SW480 (cell line): ENCODE measurements at places on chromosomes 5 and 9.

DNA sequence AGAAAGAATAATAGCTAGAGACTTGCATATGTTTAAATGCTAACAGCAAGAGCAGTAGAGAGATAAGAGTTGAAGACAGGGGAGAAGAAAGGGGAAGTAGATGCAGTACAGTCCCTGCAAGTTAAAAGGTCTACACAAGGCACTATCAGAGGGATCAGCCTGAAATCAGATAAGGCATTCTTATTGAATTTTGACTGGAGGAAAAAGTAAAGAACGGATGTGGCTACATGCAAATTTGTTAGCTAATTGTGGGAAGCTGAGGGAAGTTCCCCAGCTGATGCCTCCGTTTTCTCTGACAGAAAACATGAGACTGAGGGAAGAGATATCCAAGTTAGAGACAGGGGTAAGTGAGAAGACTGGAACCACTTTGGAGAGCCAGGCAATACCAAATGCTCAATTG is 12.9 kb upstream of the RHOBTB3 start:
- DNase-seq: no peak

DNA sequence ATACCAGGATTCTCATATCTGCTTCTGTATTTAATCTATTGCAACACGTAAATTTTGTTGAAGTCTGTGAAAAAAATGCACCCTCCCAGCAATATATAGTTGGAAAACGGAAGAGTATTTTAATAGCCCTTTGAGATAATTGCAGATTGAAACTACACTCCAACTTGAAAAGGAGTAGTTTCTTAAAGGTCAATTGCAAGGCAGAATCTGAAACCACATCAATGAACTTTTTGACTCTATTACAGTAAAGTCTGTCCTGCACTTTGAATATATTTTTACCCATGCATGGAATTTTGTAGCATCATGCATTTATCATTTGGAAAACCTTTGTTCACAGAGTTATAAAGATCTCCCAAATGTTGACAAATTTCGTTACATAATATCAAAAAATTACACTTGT is 311.6 kb upstream of the NREP start:
- no peak for DNase-seq

DNA sequence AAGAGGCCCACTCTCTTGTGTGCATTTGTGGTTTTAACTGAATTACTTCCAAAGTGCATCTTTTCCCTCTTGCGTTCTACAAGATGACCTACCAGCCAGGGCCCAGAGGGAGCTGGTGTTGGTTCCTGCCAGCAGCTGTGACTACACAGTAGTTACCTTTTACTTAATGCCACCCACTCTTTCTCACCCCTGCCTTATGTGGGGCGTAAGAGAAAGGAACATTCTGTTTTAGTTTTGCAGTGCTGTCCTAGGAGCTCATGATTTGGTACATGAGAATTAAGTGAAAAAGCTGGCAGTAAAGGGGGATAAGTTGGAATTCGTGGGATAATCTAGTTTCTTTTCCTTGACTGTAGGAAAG is 45.4 kb downstream of the RCL1 start:
- DNase-seq: no peak

DNA sequence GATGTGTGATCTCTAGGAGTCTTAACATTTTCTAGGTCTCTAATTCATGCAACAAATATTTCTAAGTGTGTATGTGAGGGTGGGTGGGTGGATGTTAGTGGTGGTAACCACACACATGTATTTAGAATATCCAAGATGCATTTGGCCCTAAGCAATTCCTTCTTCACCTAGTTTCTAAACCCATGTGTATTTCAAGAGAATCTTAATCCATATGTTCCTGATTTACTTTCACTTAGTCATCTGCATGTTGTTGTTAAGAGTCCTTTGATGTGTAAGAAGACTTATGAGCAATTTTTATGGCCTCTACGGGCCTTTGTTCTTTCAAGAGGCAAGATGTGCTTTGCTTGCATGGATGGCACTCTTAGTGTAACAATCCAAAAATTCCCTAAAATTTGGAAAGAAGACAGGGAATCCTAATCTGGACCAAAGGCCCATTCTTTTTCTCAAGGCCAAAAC is 282.6 kb downstream of the SPATA31D1 start:
- DNase-seq: peak; percentile 8

GRCh38 chr9:36298566-36298965 is 40.3 kb upstream of the GNE start:
- DNase-seq: no peak

GRCh38 chr9:128470560-128470959 is 14.8 kb downstream of the ODF2 start:
- DNase-seq: peak; percentile 8

- DNase-seq: peak; percentile 44
Observed at GRCh38 chr9:121598965-121599871, 52.2 kb upstream of the DAB2IP start.

- no peak for DNase-seq
Observed at GRCh38 chr5:78649861-78650496, 1.4 kb upstream of the LHFPL2 start.

DNA sequence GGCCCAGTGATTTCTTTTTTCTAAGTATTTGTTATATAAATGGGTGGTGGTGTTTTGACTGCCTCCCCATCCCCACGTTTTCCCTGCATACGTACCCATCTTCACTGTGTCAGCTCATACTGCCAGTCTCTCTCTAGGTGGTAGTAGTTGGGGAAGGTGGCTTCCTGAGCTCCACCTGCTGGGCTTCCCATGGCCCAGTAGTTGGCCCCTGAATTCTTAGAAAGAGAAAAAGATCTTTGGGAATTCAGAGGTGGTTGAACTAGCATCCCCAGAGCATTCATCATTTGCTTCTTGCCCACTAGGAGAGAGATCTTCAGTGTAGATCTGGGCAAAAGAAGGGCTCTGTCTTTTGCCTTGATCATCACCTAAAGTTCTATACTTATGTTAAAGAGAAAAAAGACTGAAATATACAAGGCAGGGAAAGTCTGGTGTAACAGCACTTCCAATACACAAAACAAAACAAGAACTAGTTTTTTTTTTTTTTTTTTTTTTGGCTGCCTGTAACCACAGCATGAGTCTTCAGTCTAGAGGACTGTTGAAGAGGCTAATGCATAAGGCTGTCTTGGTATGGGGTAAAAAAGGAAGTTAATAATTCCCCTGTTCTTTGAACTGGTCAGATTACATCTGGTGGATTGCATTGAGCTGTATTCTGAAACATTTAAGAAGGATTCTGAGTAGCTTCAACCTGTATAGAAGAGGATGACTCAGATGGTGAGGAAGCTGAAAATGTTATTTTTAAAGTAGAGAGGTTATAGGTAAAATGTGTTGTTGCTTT is 128.7 kb downstream of the ATG10 start:
- DNase-seq: no peak
